ENCODE measurements at places on chromosomes 16 and 17.
A peak's percentile ranks its signal among the peaks of the same experiment; 100 is the strongest.

DNA sequence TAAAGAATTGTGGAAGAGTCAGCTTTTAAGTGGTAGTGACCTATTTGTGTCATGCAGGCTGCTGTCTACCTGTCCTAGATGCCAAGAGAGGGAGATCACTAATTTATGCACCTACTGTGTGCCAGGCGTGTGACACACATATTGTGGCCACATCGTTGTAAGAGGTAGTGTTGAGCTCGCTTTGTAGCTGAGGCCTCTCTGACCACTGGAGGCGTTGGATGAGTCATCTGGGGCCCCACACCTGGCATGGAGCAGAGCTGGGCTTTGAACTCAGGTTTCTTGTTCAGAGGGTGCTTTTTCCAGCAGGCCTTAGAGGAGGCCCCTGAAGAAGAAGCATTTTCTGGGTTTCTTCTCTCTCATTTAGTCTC lies 52.3 kb upstream of the LGALS9 start:
- DNase-seq, result no peak

- DNase-seq, result peak; percentile 45
Measured at GRCh38 chr17:18362698-18363100, 651 bp downstream of the SHMT1 start.

- DNase-seq, result no peak
Measured at GRCh38 chr16:85995541-85996423, 96.8 kb downstream of the IRF8 start.

- no peak for DNase-seq
Measured at GRCh38 chr17:55727275-55727674, 4.6 kb upstream of the TMEM100 start.

- no peak for DNase-seq
Measured at GRCh38 chr17:74128456-74129211, 74.8 kb upstream of the RPL38 start.

GRCh38 chr16:83994087-83994486 lies 26.0 kb downstream of the NECAB2 start:
- DNase-seq, result no peak

Measured in HAP-1 (cell line).